ENCODE measurements at places on chromosomes 3 and 15. TPM values are rescaled to one million over a fixed set of nuclear protein-coding genes. Genes with fewer than 3 reads are reported as not detected.

Gene ASB14
- total RNA-seq = not detected

Gene SRGAP3
- total RNA-seq = 16.5 TPM

Gene LMAN1L
- under 0.01 TPM for total RNA-seq

Gene WDR49
- 1.1 TPM for total RNA-seq

Gene TNK2
- 6.8 TPM for total RNA-seq

Gene MAGEL2
- total RNA-seq = not detected

Gene NLGN1
- 0.13 TPM for total RNA-seq

Gene ADGRG7
- total RNA-seq = under 0.01 TPM

Gene IP6K2
- 53.8 TPM for total RNA-seq

Gene GNB5
- total RNA-seq = 54.9 TPM

Gene SEC22C
- total RNA-seq = 44.7 TPM

Gene CIP2A
- total RNA-seq = 0.79 TPM

Gene PLAAT1
- 1.6 TPM for total RNA-seq

Gene GP5
- total RNA-seq = under 0.01 TPM

Gene EPHB1
- total RNA-seq = under 0.01 TPM

Gene GMPS
- 17.5 TPM for total RNA-seq

Gene WNT5A
- 3.9 TPM for total RNA-seq

Gene CHRNA7
- total RNA-seq = under 0.01 TPM
